ENCODE measurements at places on chromosomes 2 and 18.

GRCh38 chr2:35978218-35978617 lies 377.4 kb upstream of the CRIM1 start:
- no peak for DNase-seq

- no peak for DNase-seq
Observed at GRCh38 chr18:45024357-45025088, 343.8 kb downstream of the SETBP1 start.

DNA sequence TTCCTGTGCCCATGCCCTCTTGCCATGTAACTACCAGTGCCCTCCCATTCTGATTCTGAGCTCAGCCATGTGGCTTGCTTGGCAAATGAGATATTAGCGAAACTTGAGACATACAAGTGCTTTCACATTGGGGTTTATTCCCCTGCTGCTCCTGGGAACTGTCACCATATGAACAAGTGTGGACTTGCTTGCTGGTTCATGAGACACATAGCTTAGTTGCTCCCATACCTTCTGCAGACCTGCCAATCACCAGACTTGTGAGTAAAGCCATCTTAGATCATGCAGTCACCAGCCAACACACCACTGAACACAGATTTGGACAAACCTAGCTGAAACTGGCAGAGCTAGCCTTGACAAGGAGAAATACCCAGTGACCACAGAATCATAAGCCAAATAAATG lies 155.1 kb downstream of the SS18 start:
- no peak for DNase-seq

DNA sequence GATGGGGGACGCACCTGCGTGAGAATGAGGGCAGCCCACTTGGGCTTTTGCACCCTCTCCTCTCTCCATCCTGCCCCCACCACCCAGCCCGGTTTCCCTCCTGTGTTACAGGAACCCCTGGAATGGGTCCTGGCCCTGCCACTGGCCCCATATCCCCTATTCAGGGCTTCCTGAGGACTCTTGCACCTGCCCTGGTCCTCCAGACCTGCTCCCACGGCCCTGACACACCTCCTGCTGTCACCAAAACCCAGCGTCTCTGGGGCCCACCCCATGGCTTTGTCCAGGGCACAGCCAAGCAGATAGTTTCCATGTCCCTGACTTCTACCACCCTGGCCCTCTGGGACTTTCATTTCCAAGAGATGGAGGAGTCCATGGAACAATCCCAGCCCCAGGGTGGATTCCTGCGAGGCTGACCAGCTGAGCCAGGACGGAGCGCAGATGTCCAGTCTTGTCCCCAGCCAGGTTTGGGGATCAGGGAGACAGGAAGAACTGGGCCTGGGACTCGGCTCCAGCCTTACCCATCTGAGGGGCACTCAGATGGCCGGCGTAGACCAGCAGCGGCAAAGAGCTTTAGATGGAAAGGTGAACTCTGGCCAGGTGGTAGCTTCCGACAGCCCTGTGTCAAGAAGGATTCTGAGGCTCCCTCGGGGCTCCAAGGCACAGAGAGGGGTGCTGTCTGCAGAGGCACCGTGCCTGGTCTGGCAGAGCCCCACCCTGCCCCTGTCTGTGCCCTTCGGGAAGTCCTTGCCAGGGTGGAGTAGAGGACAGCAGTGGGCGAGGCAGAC lies 12.0 kb downstream of the GPR35 start:
- DNase-seq, result no peak

DNA sequence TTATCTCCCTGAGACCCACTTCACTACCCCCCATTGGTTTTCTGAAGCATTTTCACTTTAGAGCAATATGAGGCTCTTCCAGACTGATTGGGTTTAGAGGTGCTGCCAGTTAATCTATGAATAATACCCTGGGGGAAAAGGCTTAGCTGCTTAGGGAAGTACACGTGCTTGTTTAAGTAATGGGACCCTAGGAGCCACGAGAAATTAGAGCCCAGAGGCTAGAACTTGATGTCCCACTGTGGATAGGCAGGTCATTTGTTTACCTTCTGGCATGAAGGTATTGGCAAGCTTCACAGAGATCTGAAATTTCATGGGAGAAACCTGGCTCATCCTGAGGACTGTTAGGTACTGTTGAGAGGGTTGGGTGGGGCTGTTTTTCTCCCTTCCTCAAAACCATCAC lies 59.7 kb downstream of the CLIP4 start:
- no peak for DNase-seq
